ENCODE measurements at places on chromosomes 3 and 15.

DNA sequence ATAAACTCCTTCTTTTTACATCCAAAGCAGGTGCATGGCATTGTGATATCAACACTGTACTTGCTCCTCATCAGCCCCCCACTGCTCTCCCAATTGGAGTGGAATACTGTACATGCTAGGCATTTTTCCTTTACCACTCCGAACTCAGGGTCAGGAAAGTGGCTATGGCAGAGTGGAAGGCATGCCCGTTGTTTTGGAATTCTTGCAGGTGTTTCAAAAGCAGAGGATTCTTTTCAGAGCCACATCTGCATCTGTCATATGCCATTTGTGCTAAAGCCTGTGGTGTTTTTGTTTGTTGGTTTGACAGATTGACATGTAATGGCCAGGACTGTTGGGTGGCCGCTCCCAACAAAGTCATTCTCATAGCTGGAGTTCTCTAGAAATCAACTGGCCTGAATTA, 41.7 kb downstream of the SOX2 start:
- no peak for DNase-seq

DNA sequence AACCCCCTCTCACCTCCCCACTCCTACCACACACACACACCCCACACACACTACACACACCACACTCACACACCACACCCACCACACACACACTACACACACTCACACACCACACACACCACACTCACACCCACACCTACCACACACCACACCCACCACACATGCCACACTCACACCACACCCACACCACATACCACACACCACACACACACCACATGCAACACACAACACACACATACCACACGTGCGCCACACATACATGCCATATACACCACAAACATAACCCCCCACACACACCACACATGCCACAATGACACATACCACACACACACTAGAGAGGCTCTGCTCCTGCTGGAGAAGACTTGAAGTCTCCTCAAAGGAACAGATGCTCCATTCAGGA, 5.9 kb upstream of the ITPKA start:
- DNase-seq, result no peak

GRCh38 chr3:23991306-23991682, 46.2 kb downstream of the NR1D2 start:
- no peak for DNase-seq

DNA sequence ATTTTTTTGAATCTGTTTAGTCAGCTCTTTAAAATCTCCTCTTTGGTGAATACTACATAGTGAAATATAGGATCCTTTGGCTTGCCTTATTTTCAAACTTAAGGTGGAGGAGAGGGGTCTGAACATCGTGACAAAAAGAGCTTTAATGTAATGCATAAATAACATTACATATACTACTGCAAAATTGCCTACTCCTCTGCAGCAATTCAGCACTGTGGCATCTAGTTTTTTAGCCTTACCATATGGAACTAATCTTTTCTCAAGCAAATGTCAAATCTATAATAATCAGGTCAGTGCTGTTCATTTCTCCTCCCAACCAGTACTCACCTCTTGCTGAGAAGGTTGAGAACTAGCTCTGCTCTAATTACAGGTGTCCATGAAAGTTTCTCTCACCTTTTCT, 394.0 kb upstream of the CDIN1 start:
- DNase-seq, result no peak

- DNase-seq, result peak; percentile 80
Measured at GRCh38 chr15:90839187-90840071, 29.0 kb upstream of the FURIN start.

- DNase-seq, result no peak
Measured at GRCh38 chr3:25768851-25769250, 14.4 kb downstream of the NGLY1 start.

GRCh38 chr3:111618945-111619344, 23.8 kb upstream of the ZBED2 start:
- DNase-seq, result no peak

- DNase-seq, result no peak
Measured at GRCh38 chr3:50224639-50225038, 11.4 kb upstream of the GNAI2 start.

- DNase-seq, result no peak
Measured at GRCh38 chr3:142226474-142226873, 1.1 kb upstream of the GK5 start.

DNA sequence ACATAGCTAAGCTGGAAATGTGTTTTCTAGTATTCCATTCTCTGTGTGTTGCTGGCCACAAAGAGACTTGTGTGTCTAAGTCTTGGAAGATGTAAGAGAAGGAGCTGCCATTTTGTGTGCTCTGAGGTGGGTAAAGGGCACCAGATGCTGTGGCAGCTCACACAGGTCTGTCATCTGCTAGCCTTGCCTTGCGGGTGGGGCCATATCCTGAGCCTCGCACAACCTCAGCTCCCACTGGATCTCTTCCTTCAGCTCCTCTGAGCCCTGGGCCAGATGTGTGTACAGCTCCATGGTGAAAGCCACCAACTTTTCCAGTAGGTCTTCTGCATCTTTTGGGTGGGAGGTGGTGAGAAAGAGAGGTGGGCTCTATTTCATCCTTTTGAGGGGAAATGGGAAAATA, 6.7 kb upstream of the TMC3 start:
- no peak for DNase-seq

DNA sequence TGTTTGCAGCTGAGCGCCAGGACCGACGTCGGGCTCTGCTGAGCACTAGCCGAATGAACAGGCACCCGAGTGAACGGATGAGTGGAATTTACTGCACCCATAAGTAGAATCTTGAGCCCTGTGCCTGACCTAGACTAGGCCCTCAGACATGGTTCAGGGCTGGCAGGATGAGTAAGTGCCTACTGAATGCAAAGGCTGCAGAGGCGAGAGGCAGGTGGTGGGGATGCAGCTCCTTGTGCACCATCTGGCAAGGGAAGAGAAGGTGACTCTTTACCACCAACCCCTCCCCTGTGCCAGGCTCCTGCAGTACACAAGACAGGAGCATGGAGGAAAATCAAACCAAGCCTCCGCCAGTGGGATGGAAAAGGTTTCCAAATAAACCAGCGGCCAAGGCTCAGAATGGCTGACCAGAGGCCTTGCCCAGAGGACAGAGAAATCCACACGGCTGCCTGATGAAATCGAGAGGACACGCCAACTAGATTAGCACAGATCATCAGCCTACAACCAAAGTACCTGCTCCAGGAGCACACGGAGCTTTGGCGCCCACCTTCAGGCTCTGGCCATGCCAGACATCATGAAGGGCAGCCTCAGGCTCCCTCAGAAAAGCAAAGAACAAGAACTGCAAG, 141.7 kb upstream of the IQSEC1 start:
- no peak for DNase-seq

GRCh38 chr15:89497231-89497630, 848 bp upstream of the RHCG start:
- no peak for DNase-seq

DNA sequence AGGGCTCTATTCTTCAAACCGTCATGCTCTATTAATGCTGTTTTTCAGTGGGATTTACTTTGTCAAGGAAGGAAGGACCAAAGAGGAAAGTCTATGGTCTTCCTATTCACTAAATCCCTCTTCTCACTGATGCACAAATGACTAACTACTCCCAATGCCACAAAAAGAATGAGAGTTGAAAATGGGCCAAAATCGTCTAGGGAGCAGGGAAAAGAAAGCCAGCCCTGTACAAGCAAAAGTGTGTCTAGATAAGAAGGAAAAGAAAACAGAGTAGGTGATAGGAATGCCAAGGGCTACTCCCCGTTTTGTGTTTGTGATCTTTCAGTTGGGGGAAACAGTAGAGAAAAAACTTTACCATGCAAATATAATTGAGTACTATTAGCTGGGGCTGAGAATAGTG, 97.2 kb upstream of the TMCO5A start:
- DNase-seq, result no peak

DNA sequence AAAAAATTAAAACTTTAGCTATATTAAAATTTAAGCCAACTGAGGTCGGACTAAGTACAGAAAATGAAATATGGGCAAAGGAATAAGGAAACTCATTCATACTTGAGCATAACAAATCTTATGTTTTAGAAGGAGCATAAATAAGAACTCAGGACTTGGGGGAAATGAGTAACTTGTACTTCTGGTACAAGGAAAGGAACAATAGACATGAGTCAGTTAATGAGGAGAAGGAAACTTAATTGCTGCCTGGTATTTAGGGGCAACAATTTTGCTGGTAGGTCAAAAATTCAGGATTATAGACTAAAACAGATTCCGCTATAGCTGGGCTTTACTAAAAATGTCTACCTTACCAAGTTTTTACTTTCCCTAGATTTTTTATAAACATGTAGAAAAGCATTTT, 113.1 kb downstream of the MYO5A start:
- DNase-seq, result no peak

- no peak for DNase-seq
Measured at GRCh38 chr15:68556139-68556990, 22.4 kb upstream of the CORO2B start.

DNA sequence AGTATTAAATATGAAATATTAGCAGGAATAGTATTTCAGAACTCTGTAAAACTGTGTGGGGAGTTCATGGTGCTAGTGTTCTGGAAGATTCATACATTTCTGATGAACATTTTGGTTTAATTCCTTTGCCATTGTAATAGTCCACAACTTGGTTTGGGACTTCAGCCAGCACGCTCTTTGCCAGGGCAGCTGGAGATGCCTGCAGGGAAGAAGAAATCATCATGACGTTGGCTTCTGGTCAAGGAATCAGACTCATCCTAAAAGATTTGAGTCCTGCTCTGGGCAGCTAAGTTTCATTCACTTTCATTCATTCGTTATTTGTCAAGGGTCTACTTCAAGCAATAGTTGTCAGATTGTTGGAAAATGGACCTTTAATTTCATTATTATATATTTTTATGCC, 32.4 kb upstream of the MRPL3 start:
- peak; percentile 31 for DNase-seq

DNA sequence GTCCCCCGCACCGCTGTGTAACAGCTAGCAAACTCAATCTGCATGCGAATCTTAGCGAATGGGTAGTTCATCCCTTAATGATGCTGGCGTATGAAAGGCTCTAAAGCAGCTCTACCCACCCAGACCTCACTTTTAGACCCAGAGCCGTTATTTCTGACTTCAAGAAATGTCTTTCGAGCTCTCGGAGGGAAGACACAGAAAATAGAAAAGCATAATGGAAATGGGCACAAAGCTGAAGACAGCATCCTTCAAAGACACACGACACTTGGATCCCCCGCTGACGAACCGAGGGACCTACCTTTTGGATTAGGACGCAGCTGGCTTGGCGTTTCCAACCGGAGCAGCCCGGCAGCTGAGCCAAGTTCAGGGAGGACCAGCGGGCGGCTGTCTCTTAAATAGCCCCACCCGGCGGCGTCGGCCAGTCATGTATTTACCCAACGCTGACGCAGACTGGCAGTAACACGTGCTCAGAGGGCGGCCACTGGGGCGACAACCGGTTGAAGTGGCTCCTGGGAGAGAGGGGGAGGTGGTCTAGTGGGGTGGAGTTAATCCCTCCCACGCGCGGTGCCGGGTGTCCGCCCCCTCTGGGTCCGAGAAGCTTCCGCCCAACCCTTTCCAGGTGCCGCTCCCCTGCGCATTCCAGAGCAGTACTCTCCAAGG, 1.5 kb downstream of the CCK start:
- DNase-seq, result peak; percentile 51

GRCh38 chr3:117454254-117454653, 744.7 kb downstream of the TUSC7 start:
- DNase-seq, result no peak

GRCh38 chr15:33022629-33023028, 171.9 kb downstream of the FMN1 start:
- DNase-seq, result peak; percentile 47

DNA sequence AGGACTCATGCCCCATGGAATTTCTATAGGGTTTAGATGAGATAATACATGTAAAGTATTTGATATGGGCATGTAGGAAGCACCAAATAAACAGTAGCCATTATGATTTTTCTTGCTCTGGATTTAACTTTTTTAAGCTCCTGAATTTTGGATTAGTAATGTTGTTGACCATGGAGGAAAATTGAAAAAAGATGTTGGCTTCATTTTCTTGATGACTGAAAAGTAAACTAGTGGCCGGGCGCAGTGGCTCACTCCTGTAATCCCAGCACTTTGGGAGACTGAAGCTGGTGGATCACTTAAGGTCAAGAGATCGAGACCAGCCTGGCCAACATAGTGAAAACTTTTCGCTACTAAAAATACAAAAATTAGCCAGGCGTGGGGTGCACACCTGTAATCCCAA, 120.3 kb downstream of the PTPRG start:
- no peak for DNase-seq

DNA sequence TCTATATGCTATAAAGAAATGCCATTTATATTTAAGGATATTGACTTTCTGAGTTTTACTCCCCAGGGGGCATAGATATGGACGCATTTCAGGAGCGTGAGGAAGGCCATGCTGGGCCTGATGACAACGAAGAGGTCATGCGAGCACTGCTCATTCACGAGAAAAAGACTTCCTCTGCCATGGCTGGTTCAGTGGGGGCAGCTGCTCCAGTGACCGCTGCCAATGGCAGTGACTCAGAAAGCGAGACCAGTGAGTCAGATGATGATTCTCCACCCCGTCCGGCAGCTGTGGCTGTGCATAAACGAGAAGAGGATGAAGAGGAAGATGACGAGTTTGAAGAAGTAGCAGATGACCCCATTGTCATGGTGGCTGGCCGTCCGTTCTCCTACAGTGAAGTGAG, 38.4 kb downstream of the GTF2E1 start:
- no peak for DNase-seq

DNA sequence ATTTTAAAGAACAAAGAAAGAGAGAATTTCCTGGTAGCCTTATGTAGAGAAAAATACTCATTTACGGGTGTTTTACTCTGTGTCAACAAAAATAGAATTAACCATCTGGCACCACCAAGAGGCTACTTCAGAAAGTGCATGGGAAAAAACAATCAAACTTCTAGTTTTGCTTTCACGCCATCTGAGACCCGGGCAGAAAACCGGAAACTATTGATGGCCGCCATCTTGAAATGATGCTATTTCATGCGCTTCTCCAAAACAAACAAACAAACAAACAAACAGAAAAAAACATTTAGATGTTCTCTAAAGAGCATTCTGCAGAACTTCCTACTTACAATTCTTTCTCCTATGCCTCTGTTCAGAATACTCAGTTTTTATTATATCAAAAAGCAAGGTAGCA, 49.4 kb upstream of the SYNPR start:
- DNase-seq, result no peak

- no peak for DNase-seq
Measured at GRCh38 chr3:124463234-124463633, 267.0 kb upstream of the UMPS start.

DNA sequence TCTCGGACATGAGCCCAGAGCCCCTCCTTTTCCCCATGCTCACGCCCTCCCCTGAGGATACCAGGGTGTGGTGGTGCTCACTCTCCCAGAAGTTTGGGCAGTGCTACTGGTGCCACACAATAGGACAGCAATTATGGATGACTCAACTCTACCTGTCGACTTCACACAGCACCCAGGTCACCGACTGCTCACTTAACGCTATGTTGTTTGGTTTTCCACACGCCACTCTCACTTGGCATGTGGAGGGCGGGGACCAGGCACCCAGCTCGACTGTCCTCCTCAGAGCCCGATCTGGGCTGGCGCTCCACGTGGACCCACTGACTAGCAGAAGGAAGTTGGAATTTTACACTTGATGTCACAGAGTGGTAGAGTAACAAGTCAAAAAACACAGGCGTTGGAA, 30.9 kb downstream of the STIMATE start:
- DNase-seq, result no peak

- no peak for DNase-seq
Measured at GRCh38 chr3:66673293-66673692, 172.5 kb upstream of the LRIG1 start.
